Cortex of kidney (tissue), 1 donor: ENCODE measurements at places on chromosomes 16 and 17.

GRCh38 chr17:71828182-71828596 is 292.6 kb upstream of the SOX9 start:
- DNase-seq: no peak

DNA sequence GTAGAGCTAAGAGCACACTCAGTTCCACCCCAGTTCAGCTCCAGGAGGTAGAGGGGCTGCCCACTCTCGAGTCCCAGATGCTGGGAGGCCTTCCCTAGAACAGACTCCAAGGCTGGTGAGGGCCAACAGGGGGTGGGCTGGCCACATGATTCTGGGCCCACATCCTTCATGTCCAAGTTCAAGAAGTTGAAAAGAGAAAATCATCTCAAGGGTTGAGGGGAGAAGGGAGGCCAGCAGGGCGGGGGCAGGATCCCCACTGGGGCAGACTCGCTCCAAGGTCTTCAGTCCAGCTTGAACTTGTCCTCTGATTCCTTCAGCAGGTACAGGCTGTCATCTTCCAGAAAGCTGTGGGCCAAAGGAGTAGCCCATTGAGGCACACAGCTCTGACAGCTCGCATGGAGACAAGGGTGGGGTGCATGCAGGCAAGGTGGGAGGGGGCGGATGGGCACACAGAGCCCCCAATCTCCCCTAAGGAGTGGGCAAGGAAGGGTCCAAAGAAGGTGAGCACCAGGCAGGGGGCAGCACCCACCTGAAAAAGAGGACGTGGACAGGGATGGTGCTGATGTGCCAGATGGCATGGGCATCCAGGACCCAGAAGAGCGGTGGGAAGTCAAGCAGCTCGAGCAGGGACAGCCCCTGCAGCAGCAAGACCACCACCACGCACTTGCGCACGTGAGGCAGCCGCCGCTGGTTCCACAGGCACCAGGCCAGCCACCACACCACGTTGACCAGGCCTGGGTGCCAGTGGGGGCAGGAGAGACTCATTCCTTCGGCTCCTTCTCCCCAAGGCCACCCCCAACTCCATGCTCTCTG is 4.5 kb downstream of the PNMT start:
- no peak for DNase-seq

DNA sequence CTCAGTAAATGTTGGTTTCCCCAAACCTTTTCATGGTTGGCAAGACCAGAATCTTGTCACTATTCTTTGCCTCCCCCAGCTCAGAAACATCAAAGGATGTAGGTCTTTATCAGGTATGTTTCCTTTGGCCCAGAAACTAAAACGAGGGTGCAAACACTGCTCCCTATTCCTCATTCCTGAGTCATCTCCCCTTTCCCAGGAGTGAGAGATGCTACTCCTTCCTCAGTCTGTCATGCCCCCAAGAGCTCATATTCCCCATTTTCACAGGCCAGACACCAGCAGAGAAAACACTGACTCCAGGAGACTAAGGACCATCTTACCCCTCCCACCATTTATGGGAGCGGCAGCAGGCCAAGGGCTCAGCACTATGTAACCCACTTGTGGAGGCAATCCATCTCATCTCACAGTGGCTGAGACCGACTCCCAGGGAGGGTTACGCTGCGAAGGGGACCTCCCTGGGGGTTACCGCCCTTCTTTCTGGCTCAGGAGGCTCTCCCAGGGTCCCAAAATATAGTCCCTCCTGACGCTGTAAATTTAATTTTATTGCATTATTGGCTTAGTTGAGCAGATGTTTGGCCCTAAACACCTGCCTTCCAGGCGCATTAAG is 1.5 kb downstream of the GEMIN4 start:
- no peak for DNase-seq

DNA sequence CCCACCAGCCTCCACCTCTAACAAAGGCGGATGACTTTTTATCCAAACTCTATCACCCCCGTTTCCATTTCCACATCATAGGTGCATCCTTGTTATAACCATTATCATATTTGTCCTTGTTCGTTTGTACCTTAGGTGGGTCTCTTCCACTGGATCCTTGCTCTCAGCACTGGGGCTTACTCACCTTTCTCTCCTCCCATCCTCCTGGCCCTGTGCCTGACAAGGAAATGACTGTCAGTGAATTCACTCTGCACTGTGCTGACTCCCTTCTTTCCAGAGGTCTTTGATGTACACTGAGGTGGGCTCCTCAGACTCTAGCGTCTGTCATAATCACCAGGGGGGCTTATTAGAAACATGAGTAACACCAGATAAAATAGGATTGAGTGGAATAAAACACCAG is 3.1 kb downstream of the GSG1L2 start:
- no peak for DNase-seq

GRCh38 chr16:75250089-75250808 is 1.2 kb downstream of the BCAR1 start:
- no peak for DNase-seq

DNA sequence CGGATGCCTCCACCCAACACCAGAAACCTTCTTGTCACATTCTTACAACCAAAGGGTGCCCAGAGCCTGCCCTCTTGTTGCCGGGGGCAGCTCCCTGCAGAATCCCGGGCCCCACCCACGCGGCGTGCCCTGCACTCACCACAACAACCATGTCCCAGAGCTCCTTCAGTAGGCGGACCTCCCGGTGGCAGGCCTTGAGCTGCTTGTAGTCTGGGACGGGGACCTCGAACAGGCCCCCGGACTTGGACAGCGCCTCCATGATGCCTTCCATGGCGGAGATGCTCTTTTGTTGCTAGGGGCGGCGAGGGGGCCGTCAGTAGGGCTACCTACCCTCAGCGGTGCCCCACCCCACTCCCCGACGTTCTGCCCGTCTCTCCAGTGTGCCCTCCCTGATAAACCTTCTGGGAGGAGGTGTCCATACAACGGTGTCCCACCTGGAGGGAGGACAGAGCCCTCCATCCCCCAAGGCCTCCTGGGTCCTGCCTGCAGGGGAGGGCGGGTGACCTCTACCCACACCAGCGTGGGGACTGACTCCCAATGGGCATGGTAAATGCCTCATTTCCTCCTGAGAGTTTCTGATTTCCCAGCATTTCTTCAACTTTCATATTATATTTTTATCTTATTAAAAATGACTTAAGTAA is 52.2 kb downstream of the DNAH17 start:
- DNase-seq: no peak

DNA sequence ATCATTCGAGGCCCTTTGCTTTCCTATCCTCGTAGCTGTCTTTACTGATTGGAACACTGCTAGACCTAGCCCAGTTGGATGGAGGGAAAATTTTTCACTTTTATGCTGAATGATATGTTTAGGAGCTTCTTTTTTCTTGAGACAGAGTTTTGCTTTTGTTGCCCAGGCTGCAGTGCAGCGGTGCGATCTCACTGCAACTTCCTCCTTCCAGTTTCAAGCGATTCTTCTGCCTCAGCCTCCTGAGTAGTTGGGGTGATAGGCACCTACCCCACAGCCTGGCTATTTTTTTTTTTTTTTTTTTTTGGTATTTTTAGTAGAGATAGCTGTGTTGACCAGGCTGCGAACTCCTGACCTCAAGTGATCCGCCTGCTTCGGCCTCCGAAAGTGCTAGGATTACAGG is 17.3 kb upstream of the PSMC5 start:
- no peak for DNase-seq

DNA sequence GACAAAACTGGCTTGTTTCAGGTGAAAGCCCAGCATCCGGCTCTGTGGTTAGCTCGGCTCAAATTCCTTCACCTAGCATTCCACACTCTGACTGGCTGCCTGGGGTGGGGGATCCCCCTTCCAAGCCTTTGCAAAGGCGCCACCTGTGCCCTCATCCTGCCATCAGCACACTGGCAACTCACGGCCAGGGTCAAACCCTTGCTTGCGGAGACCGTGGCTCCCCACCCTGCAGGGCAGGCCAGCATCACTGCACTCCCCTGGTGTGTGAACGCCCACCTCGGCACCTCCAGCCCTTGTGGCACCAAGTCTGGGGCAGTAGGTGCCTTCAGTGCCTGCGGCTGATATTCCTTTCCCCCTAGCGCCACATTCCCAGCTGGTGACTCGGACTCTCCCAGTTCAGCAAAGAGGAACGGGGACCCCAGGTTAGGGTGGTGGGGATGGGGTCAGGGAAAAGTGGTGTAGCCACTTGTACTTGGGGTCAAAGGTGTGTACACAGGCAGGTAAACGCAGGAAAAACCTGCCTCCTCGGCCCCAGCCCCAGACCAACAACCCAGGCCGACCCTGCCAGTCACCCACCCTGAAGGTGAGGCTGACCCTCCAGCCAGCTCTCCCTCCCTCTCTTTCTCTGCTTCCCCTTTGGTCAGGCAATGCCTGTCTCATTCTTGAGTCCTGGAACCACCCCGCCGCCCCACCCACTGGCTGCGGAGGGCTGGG is 1.1 kb downstream of the FLII start:
- no peak for DNase-seq

DNA sequence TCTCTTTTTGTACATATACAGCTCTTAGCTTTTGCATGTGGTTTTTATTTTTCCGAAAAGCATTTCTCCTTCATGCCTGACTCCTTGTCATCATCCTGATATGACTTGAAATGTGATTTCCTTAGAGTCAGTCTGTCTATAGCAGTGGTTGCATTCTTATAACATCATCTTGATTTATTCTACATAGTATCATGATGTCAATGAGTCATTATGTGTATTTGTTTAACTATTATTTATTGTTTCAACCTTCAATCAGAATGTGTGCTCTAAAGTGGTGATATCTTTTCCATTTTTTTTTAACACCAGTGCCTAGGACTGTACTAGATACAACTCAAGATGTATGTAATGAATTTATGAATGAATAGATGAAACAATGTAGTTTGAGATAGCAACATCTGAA is 354.9 kb upstream of the CDH8 start:
- DNase-seq: no peak

GRCh38 chr16:84916178-84916577 is 95.2 kb downstream of the ZDHHC7 start:
- no peak for DNase-seq

- DNase-seq: no peak
Measured at GRCh38 chr16:58018803-58019202, 6.8 kb upstream of the MMP15 start.

DNA sequence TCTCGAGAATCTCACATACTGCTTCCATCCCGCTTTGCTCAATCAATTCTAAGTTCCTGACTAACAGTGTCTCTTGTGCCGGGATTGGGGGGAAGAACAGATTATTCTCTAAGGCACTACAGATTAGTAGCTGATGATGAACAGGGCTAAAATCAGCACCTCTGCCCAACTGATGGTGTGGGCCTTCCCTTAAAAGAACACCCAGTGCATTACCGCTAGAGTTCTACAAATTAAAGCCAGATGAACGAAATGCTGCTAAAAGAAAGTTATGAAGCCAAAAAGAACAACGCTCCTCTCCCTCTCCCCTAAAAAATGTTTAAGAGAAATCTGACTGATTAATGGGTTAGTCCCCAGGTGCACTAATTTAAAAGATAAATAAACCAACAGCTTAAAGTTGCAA is 4.4 kb downstream of the CDC27 start:
- DNase-seq: no peak

DNA sequence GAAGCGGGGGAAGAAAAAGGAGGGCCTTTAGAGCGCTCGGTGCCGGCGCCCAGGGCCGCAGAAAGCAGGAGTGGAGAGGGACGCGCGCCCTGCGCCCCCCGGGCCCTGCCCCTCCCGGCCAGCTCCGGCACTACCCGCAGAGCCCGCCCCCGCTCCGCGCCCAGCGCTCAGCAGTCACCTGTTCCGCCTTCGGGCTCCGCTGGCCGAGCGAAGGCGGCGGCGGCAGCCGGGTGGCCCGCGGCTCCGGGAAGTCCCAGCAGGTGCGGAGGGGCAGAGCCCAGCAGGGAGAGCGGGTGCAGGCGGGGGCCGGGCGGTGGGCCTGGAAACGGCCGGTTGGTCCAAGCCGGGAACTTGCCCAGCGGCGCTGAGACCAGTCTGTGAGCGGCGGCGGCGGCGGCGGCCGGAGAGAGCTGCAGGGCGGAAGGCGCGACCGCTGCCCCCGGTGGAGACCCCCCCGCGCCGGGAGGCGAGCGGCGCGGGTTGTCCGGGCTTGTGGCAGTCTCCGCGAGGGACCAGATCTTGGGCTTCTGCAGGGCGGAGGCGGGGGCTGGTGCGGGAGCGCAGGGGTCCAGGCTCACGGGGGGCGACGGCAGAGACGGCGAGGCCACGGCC is 2.2 kb downstream of the IRX3 start:
- no peak for DNase-seq

- DNase-seq: no peak
Measured at GRCh38 chr17:40779181-40779909, 3.0 kb downstream of the KRT27 start.

GRCh38 chr17:4956493-4957061 is 5.7 kb downstream of the ENO3 start:
- DNase-seq: no peak

DNA sequence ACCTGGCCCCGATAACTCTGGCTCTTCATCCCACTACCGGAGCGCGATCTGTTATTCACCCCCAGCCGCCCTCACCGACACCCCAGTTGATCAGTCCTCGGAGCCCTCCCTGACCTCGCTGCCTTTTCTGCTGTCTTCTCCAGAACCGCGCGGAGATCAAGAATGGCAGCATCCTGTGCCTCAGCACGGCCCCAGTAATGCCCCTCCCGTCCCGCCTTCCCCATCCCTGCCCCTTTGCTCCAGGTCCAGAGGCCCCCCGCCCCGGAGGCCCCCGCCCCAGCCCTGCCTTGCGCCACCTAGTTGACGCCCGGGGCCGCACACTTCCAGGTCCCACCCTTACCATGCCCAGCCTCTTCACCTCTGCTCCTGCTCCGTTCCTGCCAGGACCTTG is 872 bp downstream of the ELMO3 start:
- DNase-seq: no peak

GRCh38 chr16:51244887-51245657 is 94.0 kb upstream of the SALL1 start:
- no peak for DNase-seq

DNA sequence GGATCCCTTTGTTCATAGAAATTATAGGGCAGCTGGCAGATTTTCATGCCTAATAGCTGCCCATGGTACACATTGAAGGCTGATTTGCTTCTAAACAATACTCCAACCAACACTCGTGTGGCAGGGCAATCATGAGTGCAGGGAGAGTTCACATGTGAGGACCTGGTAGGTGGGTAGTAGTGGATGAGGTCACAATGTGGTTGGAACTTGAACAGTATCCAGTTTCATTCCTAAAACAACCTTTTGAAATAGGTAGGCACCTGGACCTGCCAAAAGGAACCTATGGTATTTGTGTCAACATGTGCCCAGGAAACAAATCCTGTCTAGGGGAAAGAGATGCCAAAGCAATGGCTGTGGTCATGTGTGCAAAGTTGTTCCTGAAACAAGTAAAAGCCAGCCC is 32.8 kb downstream of the CCL4 start:
- DNase-seq: no peak

GRCh38 chr17:76124582-76125390 is 16.3 kb downstream of the FOXJ1 start:
- DNase-seq: no peak
